ENCODE measurements at places on chromosomes 3 and 15.
A peak's percentile ranks its signal among the peaks of the same experiment; 100 is the strongest.

DNA sequence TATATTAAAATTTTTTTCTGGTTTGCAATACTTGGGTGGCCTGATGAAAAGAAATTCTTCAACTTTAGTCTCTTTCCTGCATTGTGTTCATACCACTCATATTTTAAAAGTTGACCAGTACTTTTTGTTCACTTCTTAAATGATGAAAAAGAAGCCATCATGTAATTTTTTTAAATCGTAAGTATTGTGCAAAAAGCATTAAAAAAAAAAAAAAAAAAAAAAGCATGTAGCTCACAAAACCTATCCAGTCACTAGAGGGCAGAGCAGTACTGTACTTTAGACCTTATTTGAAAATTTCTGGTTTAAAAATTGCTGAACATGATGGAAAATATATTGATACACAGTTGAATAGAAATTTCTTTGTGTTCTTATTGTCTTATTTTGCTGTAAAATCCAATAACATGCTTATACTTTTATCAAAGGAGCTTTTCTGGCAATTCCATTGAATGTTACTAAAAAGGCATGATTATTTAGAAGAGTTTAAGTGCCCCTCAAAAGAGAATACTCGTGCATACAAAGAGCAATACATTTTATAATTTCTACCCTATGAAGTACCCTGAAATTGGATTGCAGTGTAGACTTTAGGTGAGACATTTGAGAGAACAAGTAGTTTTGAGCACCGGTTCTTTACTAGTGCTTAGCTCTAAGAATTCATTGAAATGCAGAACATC lies 137.7 kb downstream of the BBX start:
- no peak for DNase-seq

DNA sequence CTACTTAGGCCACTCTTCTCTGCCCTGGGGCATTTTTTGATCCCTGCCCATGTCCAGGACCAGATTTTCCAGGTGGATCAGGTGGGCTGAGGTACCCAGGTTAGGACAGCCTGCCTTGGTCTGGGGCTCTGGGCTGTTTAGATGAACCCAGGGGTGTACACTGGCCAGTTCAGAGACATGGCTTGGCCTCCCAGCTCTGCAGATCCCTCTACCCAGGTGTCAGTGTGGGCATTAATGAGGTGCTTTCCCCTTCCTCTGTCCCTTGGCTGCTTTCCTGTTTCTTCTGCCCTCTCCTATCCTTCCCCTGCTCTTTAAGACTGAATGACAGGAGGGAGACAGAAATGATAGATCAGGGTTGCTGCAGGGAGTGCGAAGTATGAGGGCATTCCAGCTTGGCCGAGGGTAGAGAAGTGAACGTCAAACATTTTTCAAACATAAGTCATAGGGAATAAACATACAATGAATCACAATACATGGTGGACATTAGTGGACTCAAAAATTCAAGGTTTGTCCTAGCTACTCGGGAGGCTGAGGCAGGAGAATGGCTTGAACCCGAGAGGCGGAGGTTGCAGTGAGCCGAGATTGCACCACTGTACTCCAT lies 30.5 kb downstream of the RTP1 start:
- DNase-seq: no peak

DNA sequence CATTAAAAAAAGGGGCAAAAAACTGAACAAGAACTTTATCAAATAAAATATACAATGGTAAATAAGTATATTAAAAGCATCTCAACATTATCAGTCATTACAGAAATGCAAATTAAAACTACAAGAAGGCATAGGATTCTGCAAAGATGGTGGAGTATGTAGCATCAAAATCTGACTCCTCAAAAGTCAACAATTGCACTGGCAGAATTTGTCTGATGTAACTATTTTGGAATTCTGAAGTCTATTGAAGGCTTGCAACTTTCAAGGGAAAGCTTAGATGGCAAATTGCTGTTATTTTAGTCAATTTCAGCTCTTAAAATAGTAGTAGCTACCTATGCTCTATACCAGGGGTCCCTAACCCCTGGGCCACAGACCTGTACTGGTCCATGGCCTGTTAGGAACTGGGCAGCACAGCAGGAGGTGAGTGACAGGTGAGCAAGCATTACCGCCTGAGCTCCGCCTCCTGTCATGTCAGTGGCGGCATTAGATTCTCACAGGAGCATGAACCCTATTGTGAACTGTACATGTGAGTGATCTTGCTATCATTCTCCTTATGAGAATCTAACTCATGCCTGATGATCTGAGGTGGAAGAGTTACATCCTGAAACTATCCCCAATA lies 107.6 kb downstream of the TGFBR2 start:
- no peak for DNase-seq

DNA sequence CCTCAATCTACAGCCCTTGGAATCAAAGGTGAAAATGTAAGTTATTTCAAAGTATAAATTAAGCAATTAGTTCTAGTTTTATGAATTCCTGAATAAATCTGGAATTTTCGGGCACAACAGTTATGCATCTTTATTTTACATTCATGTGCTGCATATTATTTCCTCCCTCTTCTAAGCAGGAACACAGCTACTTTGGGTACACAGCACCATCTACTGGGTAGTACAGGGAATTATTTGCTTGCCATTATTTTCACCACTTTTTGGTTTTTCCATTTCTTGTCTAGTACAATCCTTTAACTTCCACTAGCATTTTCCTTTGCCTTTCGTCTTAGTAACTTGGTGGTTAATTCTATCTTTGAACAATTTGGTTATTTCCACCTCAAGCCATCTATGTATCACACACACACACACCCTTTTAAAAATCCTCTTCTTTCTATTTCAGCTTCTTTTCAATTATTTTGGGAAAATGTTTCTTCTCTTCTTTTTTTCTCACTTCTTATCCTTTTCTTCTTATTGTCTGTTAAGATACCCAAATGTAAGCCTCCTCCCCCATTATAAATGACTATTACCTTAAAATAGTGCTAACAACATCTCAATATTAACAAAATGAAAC lies 451.0 kb downstream of the MFSD1 start:
- no peak for DNase-seq

- no peak for DNase-seq
Observed at GRCh38 chr3:27326629-27327545, 42.3 kb downstream of the NEK10 start.

DNA sequence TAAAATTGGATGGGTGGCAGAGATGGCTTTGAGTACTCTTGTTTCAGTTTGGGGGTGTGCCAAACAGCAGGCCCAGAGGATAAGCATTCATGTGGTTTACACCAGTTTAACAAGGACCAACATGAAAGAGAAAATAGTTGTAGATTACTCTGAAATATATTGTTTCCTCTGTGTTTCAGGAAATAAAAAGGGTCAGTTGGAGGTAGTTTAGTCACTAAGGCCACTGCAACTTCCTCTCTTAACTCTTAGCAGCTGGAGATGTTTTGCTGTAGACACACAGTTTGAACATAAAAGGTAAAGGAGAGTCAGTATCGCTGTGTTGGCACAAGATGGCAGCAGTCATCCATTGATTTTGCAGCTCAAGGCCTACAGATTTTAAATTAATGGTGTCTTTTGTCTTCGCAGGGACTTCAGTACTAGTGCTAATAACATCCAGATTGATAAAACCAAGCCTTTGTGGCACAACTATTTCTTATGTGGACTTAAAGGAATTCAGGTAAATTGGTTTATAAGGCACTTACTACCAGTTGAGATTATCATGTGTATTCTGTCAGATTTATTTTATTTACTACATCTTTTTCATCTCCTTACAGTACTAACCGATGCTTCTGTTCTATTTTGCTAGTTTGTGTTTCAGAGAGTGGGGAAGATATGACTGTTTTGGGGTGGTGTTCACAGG lies 65.5 kb downstream of the GALK2 start:
- peak; percentile 52 for DNase-seq

GRCh38 chr3:186670155-186670554 lies 4.3 kb downstream of the HRG start:
- no peak for DNase-seq

Measured in substantia nigra (tissue), 51 donors.